ENCODE measurements at places on chromosomes 3 and 15. TPM values are rescaled to one million over a fixed set of nuclear protein-coding genes. Genes with fewer than 3 reads are reported as not detected.

The CCR9 gene
- not detected for total RNA-seq

The CPOX gene
- 18.7 TPM for total RNA-seq

The NPAP1 gene
- not detected for total RNA-seq

The FBLN2 gene
- 587 TPM for total RNA-seq

The BSN gene
- total RNA-seq, result under 0.01 TPM

The TMIE gene
- total RNA-seq, result not detected

The SOX14 gene
- not detected for total RNA-seq

The ZNF385D gene
- total RNA-seq, result 0.08 TPM

The ANKRD34C gene
- total RNA-seq, result not detected

The PLS1 gene
- under 0.01 TPM for total RNA-seq

The LRCH3 gene
- 63.3 TPM for total RNA-seq

The DUOXA2 gene
- not detected for total RNA-seq

The ANKRD63 gene
- total RNA-seq, result not detected

The GOLGA6L4 gene
- 0.83 TPM for total RNA-seq

The ASB7 gene
- 20.4 TPM for total RNA-seq

The GRIP2 gene
- total RNA-seq, result 0.08 TPM

The SIDT1 gene
- total RNA-seq, result not detected

The SEMA6D gene
- 14.9 TPM for total RNA-seq

The SEC61A1 gene
- total RNA-seq, result 292 TPM

The STT3B gene
- 143 TPM for total RNA-seq

The STAB1 gene
- total RNA-seq, result 0.15 TPM

The TXNRD3 gene
- total RNA-seq, result 10.6 TPM

The SENP8 gene
- total RNA-seq, result 1.5 TPM

The DNAJA4 gene
- 3.2 TPM for total RNA-seq

The UNC13C gene
- not detected for total RNA-seq

The CCR3 gene
- 0.94 TPM for total RNA-seq

The ERC2 gene
- 0.47 TPM for total RNA-seq

The RNF7 gene
- total RNA-seq, result 38.8 TPM

The GOLGA8T gene
- total RNA-seq, result not detected

The ZNF609 gene
- 50.5 TPM for total RNA-seq

The THRB gene
- total RNA-seq, result 7.5 TPM
